Fibroblast of mammary gland (primary cell): ENCODE measurements at places on chromosomes 1 and 21.

DNA sequence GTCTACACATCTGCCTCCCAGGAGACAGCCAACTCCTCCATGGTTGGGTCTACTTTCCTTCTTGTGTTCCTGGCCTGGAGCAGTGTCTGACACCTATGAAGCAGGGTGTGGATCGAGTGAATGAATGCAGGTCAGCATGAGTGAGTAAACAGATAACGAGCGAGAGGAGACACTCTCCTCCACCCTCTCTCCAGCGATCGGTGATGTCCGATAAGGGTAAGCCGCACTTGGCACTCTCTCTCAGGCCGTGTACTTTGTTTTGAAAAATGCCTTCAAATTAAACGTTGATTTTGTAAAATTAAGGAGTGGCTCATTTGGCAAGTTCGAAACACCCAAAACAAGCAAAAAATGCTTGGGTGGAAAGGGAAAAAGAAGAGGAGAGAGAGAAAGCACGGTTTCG, 43.8 kb upstream of the DMRTB1 start:
- DNase-seq: no peak

DNA sequence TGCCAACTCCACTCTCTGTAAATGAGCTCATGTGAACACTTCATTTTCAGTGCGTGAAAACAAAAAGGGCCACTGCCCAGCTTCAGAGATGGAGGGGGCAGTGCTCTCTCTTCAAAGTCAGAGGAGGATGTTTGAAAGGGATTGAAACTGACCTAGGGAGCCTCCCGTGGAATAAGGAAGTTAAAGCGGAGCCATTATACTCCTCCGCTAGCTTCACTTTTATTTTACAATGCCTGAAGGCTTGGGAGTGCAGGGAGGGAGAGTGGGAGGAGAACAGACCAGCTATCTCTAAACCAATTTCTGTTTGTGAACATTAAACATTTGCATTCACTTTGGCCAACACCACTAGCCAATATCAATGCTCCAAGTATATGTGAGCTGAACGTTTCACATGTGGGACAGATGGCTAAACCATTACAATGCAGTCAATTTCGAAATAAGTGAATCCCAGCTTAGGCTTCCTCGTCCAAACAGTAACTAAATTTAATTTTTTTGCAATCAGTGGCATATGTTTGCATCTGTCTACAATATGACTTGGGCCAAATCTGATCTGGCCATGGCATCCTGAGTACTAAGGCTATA, 126.9 kb downstream of the ESRRG start:
- peak; percentile 1 for DNase-seq

GRCh38 chr1:68087184-68087583, 36.8 kb upstream of the DIRAS3 start:
- DNase-seq: peak; percentile 59

- no peak for DNase-seq
These were observed 132.1 kb downstream of the ETS2 start for GRCh38 chr21:38937844-38938243.

DNA sequence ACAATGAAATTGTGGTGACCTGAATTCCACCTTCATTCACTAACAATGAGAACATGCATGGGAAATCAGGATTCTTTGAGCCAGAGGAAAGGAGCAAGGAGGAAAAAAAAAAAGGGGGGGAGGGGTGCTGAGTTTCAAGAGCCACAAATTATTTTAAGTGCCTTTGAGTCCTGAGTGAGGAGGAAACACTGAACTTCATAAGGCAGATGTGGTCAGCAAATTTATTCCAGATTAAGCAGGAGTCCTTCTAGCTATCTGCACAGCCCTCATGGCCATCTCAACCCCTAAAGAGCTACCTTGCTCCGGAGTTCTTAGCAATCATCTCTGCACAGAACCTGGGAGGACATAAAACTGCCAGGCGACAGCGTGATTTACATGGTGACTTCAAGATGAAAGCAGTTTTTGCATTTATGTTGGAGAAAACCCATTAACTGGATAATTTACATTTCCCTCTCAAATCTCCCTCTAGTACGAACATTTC, 21.7 kb downstream of the ASTN1 start:
- no peak for DNase-seq

DNA sequence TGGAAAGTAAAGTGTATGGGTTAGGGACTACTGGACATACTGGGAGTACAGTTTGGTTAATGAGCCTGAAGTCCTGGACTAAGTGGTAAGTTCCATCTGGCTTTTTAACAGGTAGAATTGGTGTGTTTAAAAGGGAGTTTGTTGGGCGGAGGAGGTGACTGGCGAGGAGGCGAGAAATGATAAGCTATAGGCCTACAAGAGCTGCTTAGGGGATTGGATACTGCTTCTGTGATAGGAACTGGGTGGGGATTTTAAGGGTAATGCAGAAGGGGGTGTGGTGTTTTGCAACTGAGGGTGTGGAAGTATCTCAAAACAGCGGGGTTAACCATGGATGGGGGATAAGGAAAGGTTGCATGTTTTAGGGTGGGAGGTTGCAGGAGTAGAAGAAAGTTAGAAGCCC, 3.5 kb downstream of the ERVH48-1 start:
- DNase-seq: no peak

GRCh38 chr1:40803447-40803846, 19.9 kb downstream of the KCNQ4 start:
- DNase-seq: no peak

GRCh38 chr1:213466541-213466940, 415.5 kb downstream of the RPS6KC1 start:
- no peak for DNase-seq

- peak; percentile 36 for DNase-seq
These were observed at the start of gene CASQ1 for GRCh38 chr1:160189649-160190625. TSS of gene CASQ1 (plus strand) at chr1:160190575. CDS start at chr1:160190752, 177 bp downstream.

- no peak for DNase-seq
These were observed 1.8 kb downstream of the OTUD7B start for GRCh38 chr1:150008699-150009098.

DNA sequence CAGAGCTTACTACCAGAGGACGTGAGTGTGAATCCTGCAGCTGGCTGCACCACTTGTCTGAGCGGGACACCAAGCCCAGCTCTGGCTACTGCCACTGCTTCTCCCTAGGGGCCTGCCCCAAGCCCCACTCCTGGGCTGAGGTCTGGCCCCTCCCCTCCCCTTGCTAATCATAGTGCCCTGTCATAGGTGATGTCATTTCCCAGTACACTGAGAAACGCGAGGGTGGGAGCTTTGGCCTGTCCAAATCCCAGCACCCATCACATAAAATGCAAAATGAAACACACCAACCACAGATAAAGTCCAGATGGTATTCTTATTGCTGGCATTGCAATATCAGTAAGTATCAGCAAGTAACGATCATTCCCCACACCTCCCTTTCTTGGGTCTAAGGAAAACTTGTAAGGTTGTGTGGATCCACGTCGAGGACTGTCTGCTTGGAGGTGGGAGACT, 77.7 kb downstream of the TOMM20 start:
- DNase-seq: peak; percentile 91

DNA sequence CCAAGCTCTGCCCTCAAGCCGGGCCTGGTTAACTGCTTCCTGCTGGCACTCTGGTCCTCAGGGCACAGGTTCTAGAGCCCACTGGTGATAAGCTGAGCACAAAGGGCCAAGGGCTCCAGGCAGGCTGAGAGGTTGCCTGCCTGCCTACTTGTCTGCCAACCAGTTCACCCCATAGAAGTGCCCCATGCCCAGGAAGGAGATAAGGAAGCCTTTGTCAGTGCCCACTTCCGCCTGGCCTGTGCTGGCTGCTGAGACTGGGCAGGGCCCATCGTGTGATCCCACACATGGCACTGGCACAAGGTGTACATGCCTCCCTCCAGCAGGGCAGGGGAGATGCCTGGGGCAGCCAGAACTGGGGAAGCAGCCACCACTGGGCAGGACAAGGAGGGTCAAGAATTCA, 24.1 kb downstream of the SLC9A1 start:
- no peak for DNase-seq

DNA sequence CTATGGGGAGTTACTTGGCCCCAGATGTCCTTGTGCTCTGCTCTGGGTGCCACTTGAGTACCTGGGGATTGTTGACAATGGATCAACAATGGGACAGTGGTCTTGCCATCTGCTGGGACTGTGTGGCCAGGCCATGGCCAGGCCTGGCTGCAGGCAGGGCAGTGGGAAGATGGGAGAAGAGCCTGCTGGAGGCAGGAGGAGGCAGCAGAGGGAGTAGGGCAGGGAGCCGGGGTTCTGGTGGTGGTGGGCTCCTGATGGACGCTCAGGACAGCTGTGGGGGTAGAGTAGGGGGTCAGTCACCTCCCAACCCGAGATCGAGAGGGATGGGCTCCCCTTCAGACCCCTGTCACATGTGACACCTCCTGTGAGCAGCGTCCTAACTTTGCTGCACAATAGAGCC, 81.0 kb downstream of the ARHGEF10L start:
- DNase-seq: no peak

DNA sequence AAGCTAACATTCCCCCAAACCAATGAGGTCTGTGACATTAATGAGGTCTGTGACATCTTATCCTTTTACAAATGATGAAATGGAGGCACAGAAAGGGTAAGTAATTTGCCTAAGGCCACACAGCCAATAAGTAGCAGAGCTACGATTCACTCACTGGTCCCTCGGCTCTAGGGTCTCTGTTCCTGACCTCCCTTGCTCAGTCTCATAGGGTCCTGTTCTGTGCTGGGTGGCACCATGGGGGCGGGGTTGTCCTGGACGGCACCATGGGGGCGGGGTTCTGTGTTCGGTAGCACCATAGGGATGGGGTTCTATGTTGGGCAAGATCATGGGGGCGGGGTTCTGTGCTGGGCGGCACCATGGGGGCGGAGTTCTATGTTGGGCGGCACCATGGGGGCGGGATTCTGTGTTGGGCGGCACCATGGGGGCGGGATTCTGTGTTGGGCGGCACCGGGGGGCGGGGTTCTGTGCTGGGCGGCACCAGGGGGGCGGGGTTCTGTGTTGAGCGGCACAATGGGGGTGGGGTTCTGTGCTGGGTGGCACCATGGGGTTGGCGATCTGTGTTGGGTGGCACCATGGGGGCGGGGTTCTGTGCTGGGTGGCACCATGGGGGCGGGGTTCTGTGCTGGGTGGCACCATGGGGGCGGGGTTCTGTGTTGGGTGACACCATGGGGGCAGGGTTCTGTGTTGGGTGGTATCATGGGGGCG, 55.6 kb downstream of the CLSTN1 start:
- no peak for DNase-seq

- no peak for DNase-seq
These were observed 60.6 kb downstream of the AK4 start for GRCh38 chr1:65208563-65208973.

DNA sequence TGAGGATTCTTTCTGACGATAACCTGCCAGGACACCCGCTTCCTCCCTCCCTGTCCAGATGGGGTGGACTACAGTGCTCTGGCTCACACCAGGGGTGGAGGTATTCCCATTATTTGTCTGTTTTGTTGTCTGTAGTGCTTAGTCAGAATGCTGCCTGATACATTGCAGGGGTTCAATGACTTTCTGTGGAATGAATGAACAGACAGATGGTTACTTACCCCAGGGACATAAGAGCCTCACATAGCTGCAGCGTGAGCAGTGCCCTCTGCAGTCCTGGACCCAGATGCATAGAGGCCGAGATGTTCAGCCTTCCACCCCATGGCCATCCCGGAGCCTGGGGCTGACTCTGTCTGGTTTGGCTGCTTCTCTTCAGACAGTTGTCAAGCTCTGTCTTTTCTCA, 13.0 kb upstream of the F3 start:
- DNase-seq: no peak

GRCh38 chr1:75257424-75257823, 123.2 kb downstream of the LHX8 start:
- no peak for DNase-seq

DNA sequence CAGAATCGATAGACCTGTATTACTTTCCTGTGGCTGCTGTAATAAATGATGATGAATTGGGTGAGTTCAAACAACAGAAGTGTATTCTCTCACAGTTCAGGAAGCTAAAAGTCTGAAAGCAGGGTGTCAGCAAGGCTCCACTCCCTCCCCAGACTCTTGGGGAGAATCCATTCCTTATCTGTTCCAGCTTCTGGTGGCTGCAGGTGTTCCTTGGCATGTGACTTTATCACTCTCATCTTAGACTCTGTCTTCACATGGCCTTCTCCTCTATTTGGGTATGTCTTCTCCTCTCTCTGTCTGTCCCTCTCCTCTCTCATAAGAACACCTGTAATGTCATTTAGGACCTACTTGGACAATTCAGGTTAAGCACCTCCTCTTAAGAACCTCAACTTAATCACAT, 44.1 kb upstream of the SLC2A1 start:
- DNase-seq: no peak

DNA sequence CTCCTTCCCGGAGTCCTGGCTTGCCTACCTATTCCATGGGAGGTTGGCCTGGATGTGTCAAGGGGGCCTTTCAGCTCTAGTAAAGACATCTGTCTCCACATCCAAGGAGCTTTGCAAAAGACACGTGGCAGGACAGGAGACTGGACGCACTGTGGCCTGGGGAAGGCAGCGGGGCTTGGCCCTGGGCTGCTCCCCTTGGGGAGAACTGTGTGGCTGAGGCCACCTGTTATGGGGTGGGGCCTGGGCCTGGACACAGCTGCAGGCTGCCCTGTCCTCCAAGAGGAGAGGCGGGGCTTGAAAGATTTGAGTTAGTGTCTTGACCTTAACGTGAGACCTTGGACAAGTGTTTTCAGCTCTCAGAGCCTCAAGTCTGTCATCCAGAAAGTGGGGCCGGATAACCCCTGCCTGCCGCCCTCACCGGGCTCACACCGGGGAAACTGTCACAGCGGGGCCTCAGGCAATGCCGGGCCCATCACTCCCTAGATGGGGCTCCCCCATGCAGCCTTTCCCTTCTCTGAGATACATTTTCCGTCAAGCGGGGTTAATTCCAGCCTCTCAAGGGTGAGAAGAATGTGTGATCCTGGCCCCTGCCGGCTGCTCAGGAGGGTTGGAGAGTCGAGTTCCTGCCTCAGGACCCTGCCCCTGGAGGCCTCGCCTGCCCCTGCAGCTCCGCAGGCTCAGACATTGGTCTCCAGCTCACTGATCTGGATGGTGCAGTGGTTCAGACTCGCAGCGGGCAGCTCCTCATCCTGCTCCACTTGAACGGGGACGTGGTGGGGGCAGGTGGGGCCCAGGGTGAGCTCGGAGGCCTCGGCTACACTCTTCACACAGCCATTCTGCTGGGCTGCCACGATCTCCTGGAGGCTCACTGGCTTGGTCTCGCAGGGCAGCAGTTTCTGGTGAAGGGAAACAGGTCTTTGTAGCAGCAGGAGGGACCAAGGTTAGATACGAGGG, 25.6 kb downstream of the PODN start:
- no peak for DNase-seq

GRCh38 chr1:226647719-226648118, 91.4 kb downstream of the ITPKB start:
- no peak for DNase-seq

GRCh38 chr1:154170547-154171222, 15.8 kb upstream of the NUP210L start:
- DNase-seq: peak; percentile 54

GRCh38 chr21:21132390-21132789, 134.2 kb downstream of the NCAM2 start:
- no peak for DNase-seq

- DNase-seq: no peak
These were observed 13.2 kb downstream of the AMPD2 start for GRCh38 chr1:109632671-109633346.
